HS-27A (cell line): ENCODE measurements at places on chromosomes 13 and 19.

DNA sequence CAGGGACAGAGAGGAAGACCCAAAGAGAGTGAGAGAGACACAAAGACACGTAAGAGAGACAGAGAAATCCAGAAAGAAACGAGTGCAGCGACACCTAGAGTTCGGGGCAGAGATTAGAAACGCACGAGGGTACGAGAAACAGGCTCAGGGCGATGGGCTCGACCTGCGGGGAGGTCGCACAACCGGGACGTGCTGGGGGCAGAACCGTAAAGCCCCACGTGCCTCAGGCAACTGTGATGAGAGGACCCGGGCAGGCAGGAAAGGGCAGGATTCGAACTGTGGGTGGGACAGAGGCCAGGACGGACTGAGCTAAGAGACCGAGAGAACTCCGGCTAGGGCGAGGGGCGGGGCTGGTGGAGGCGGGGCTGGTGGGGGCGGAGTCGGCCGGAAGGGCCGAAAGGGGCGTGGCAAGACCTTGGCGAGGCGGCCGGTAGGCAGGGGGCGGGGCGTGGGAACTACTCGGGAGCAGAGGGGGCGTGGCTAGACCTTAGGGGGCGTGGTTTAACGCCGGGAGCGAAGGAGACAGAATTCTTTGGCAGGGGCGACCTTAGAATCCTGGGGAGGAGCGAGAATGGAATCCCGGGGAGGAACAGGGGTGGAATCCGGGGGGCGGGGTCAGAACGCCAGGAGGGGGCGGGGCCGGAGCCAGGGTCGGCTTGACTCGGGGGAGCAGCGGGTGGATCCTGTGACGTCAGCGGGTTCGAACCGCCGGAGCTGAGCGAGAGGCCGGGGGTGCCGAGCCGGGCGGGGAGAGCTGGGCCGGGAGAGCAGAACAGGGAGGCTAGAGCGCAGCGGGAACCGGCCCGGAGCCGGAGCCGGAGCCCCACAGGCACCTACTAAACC, at the start of gene NECTIN2:
Gene NECTIN2 (plus strand): TSS at position 686 of the 843 bp plus-strand sequence. CDS start 229 bp downstream, outside the sequence.
- DNase-seq = peak; percentile 98

DNA sequence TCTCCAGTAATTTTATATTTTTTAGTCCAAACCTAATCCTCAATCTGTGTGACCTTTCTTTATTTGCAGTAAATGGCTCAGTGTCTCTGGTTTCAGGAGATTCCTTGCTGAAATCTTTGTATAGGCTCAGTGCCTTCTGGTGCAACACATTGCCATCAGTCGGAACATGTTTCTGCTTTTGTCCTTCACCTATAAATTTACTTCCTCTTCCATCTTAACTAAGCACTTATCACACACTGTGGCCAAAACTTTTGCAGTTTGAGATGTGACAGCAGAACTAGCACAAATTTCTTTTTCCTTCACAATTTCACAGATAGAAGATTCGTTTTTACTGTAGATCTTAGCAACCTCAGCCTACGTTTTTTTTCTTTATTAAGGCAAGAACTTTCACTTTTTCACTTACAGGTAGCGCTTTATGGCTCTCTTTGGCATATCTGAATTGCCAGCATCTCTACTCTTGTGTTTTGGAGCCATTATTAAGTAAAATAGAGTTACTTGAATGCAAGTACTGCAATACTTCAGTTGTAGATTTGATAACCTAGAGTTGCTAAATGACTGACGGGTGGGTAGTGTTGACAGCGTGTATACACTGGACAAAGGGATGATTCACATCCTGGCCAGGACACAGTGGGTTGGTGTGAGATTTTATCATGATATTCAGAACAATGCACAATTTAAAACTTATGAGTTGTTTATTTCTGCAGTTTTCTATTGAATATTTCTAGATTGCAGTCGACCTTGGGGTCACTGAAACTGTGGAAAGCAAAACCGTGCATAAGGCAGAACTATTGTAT, 44.3 kb downstream of the NDFIP2 start:
- DNase-seq = no peak

DNA sequence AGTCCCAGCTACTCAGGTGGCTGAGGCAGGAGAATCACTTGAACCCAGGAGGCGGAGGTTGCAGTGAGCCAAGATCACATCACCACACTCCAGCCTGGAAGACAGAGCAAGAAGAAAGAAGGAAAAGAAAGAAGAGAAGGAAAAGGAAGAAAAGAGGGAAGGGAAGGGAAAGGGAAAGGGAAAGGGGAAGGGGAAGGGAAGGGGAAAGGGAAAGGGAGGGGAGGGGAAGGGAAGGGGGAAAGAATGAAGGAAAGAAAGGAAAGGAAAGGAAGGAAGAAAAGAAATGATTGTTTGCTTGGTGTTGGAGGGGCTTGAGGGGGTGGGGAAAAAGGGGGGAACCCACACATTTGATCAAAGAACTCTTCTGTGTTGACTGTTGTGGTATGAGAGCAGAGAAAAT, 10.0 kb downstream of the PMIS2 start:
- DNase-seq = no peak

DNA sequence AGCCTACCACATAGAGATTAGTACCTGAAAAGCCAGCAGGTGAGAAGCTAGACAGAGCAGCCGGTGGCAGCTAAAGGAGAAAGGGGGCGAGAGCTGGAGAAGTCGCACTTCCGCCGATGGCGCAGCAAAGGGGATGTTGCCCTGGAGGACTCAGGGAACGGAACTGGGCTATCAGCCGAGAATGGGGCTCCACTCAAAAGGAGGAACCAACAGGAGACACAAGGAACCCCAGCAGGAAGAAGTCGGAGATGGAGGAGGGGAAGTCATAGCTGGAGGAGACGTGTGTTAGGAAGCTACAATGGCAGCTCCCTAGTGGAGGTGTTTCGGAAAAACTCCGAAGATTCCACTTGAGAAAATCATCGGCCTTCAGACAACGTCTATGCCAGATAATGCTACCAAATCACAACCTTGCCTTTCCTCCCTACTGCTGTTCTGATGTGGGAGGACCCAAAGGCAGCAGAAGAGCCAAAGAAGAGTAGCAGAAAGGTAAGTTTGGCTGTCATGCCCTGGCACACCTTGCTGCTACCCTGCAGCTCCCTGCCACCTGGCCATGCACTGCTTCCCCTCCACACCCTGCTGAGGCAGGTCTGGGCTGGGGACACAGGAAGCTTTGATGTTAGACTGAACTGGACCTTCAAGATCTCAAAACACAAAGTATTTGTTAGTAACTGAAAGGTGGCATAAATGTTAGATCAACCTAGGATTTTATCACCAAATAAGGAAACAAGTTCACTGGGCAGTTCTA, 127.9 kb downstream of the DLEU7 start:
- DNase-seq = no peak

- no peak for DNase-seq
Measured at GRCh38 chr13:48194379-48194754, 38.6 kb upstream of the ITM2B start.

DNA sequence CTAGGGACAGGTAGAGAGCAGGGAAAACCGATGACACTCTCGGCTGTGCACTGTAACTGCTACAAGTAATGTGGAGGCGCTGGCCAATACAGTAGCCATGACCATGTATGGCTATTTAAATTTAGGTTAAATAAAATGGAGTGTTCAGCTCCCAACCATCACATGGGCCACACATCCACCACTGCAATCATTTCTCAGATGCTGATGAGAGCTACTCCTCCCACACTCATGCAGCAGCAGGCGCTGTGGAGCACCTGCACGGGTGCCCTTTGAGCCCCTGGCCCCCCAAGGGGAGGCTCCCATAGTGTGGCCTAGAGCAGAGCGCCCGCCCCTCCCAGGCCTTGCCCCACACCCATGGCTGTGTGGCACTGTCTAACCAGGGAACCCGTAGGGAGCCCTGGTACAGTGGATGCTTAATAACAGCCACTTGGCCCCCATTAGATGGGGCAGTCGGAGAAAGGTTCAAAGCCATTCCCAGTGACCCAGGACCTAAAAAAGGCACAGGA, 6.0 kb downstream of the ACP4 start:
- DNase-seq = no peak

- DNase-seq = no peak
Measured at GRCh38 chr13:74024856-74025255, 109.3 kb downstream of the KLF12 start.

- no peak for DNase-seq
Measured at GRCh38 chr13:27663947-27664346, 42.3 kb downstream of the POLR1D start.

DNA sequence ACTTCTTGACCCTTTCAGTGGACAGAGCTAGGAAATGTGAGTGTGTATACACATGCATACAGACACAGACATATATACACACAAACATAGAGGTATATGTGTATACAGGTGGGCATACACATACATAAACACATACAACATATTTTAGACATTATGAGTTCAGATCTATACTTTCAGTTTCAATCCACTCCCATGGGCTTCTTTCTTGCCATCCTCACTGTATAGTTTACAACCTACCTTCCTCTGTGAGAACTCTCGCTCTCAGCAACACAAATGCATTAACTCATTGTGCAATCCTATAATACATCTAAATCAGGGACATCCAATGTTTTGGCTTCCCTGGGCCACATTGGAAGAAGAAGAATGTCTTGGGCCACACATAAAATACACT, 21.2 kb upstream of the SCEL start:
- no peak for DNase-seq

DNA sequence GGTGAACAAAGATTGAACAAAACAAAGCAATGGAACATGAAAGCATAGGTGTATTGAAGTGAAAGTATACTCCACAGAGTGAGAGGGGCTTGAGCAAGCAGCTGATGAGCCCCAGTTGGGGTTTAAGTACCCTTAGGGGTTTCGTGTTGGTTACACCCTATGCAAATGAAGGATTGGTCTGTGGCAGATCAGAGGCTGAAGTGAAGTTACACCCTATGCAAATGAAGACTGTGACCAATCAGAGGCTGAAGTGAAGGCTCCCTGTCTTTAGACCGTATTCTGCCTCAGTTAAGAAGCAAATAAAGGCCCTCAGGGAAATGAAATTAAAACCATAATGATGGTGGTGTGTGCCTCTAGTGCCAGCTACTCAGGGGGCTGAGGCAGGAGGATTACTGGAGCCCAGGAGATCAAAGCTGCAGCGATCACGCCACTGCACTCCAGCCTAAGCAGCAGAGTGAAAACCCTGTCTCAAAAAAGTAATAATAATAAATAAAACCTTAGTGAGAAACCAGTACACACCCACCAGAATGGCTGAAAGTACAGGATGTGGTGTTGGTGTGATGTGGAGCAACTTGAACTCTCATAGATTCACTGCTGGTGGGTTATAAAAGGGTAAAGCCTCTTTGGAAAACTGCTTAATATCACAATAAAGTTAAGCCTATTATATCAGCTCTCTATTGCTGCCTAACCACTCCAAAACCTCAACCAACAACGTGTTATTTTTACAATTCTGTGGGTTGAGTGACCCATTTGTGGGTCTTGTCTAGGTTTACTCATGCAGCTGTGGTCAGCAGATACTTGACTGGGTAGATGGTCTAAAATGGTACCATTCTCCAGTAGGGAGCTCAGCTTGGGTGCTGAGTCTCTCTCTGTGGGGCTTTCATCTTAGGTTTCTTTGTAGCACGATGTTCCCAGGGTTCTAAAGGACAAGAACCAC, 12.8 kb upstream of the UPF3A start:
- DNase-seq = no peak

- no peak for DNase-seq
Measured at GRCh38 chr13:92972751-92973150, 253.9 kb upstream of the GPC6 start.

- no peak for DNase-seq
Measured at GRCh38 chr19:55080968-55081769, 5.5 kb downstream of the EPS8L1 start.

- no peak for DNase-seq
Measured at GRCh38 chr13:33016414-33017322, at the start of gene KL. TSS of gene KL (plus strand) at chr13:33016423. CDS start at chr13:33016441, 18 bp downstream.

DNA sequence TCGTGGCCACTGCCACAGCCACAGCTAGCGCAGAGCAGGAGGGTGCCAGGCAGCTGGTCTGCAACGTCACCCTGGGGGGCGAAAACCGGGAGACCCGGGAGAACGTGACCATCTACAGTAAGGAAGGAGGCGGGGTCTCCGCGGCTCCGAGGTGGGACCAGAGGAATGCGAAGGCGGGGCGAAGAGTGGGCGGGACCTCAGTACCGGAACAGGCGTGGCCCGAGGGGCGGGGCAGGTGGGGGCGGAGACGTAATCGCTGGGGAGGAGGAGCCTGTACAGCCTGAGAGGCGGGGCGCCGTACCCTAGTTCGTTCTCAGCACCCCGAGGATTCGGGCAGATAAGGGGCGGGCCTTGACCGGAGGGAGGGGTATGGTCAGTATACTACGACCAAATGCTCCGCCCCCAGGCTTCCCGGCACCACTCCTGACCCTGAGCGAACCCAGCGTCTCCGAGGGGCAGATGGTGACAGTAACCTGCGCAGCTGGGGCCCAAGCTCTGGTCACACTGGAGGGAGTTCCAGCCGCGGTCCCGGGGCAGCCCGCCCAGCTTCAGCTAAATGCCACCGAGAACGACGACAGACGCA, 2.5 kb downstream of the ICAM5 start:
- no peak for DNase-seq

DNA sequence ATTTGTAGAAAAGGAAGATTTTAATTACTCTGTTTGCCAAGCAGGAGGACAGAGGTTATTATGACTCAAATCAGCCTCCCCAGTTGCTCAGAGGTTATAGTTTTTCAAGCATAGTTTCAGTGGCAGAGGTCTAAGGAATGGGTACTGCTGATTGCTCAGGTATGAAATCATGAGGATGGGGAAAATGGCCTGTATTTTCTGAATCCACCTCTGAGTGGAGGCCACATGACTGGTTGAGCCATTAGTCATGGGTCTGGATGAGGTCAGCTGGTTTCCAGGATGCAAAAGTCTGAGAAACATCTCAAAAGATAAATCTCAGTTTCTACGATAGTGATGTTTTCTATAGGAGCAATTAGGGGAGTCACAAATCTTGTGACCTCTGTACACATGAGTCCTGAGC, 62.8 kb upstream of the CEACAM8 start:
- DNase-seq = no peak

- DNase-seq = no peak
Measured at GRCh38 chr19:37983153-37983552, 76.1 kb downstream of the SIPA1L3 start.

DNA sequence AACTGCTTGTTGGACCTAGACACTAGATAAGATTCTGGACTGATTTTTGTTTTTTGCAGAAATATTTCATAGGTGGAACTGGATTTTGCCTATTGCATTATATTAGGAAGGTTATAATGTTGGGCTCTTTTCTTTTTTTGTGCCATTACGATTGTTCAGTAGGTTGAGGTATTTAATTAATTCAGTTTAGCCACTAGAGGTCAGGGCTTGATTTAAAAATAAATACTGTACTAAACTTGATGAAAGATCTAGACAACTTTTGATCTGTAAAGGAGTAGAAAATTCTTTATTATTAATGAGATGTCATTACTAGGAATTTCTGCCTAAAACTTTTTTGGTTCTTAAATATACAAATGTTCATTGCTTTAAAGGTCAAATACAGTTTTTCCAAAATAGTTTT, 15.2 kb upstream of the SUPT20H start:
- DNase-seq = peak; percentile 4

DNA sequence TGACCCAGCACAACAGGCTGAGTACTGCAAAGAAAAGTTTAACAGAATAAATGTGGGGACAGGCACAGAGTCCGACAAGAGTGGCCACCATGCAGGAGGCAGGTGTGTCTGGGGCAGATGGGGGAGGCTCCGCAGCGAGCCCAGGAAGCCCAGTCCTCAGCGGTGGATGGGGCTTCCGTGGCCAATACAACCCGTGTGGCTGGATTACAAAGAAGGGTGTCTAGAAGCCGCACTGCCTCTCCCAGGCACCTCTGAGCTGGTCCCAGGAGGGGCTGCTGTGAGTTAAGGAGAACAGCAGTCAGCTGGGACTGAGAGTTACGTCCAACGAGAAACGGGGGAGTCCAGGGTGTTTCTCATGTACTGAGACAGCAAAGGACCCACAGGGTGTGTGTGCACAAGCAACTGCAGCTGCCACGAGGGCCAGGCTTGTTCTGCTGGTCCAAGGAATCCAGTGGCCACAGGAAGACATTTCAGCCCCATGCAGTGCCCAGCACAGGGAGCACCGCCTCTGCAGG, 70.2 kb downstream of the SPACA7 start:
- DNase-seq = no peak
